Bladder microvascular endothelial cell (primary cell): ENCODE measurements at places on chromosomes 2 and 18. TPM values are rescaled to one million over a fixed set of nuclear protein-coding genes. Genes with fewer than 3 reads are reported as not detected.

The ANKMY1 gene
- 2.4 and 9.1 TPM in 2 replicates for total RNA-seq

The RESP18 gene
- not detected in 2 replicates for total RNA-seq

The ANKRD30B gene
- total RNA-seq, result not detected in 2 replicates

The HTR2B gene
- total RNA-seq, result 0.32 and 2.1 TPM in 2 replicates

The C1GALT1C1L gene
- 0.13 TPM in 1 of 2 replicates, not detected in the other for total RNA-seq

The ALPG gene
- not detected in 2 replicates for total RNA-seq

The CCDC141 gene
- under 0.01 and 0.57 TPM in 2 replicates for total RNA-seq
